ENCODE measurements at places on chromosomes 2 and 18. TPM values are rescaled to one million over a fixed set of nuclear protein-coding genes. Genes with fewer than 3 reads are reported as not detected.

Gene IFT172
- 6.6 TPM for total RNA-seq

Gene MDH1B
- 1.7 TPM for total RNA-seq

Gene DNAJB2
- total RNA-seq = 44.4 TPM

Gene SLC9A4
- not detected for total RNA-seq

Gene SIGLEC15
- total RNA-seq = not detected

Gene SP140L
- total RNA-seq = 4.4 TPM

Gene KCNF1
- total RNA-seq = 43.9 TPM

Gene PCARE
- not detected for total RNA-seq

Gene ASB18
- total RNA-seq = not detected

Gene STPG4
- not detected for total RNA-seq

Gene SPATA3
- total RNA-seq = not detected

Gene IL18RAP
- total RNA-seq = not detected

Gene PIKFYVE
- total RNA-seq = 3.5 TPM

Gene NPPC
- total RNA-seq = 0.41 TPM

Gene YES1
- total RNA-seq = 19.6 TPM

Gene CCDC142
- 16.6 TPM for total RNA-seq

Gene DSC2
- 0.86 TPM for total RNA-seq

Gene GAL3ST2
- total RNA-seq = 0.33 TPM

Gene SATB2
- total RNA-seq = 3.4 TPM

Gene SERPINB13
- not detected for total RNA-seq

Gene DPP10
- not detected for total RNA-seq

Gene OLA1
- total RNA-seq = 118 TPM

Gene LRP1B
- not detected for total RNA-seq

Gene SRD5A2
- not detected for total RNA-seq

Gene TTC27
- total RNA-seq = 25.6 TPM

Gene C2orf80
- not detected for total RNA-seq

Gene CRYGD
- total RNA-seq = not detected

Gene C2orf74
- 17.1 TPM for total RNA-seq
